CD4-positive, alpha-beta T cell treated with Interleukin-4 for 1 hour (primary cell): ENCODE measurements at places on chromosomes 16 and 17.

- DNase-seq = peak; percentile 73
These were observed 14.5 kb upstream of the TMC7 start for GRCh38 chr16:18969050-18969854.

- no peak for DNase-seq
These were observed 4.9 kb downstream of the HDAC5 start for GRCh38 chr17:44118427-44119050.

DNA sequence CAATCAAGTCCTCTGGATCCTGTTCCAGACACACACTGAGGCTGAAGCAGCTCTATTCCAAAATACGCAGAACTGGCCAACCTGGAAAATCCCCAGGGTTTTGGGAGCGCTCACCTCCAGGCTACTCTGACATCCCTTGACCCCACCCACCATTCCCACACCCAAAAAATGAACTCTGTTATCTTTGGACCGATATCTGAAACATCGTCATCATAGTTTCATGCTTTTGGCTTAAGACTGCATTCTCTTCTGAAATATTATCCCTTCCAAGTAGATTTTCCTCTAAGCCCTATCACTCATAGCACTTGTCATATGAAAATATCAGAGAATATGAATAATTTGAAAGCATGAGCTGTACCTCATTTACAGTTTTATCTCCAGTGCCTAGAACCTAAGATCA is 34.7 kb downstream of the VAT1L start:
- DNase-seq = no peak

- DNase-seq = no peak
These were observed 145.2 kb downstream of the KCNJ2 start for GRCh38 chr17:70314506-70314905.

- no peak for DNase-seq
These were observed 390 bp downstream of the ZNRF1 start for GRCh38 chr16:74999219-74999608.

DNA sequence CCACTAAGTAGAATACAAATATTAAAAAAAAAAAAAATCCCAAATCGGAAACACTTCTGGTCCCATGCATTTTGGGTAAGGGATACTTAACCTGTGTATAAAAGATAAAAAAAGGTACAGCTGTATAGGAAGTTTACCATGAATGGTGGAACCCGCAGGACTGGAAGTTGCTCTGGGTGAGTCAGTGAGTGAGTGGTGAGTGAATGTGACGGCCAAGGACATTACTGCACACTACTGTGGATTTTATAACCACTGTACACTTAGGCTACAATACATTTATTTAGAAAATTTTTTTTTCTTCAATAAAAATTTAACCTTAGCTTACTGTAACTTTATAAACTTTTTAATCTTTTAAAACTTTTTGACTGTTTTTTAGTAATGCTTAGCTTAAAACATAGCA is 71.3 kb upstream of the BCAR1 start:
- DNase-seq = no peak

DNA sequence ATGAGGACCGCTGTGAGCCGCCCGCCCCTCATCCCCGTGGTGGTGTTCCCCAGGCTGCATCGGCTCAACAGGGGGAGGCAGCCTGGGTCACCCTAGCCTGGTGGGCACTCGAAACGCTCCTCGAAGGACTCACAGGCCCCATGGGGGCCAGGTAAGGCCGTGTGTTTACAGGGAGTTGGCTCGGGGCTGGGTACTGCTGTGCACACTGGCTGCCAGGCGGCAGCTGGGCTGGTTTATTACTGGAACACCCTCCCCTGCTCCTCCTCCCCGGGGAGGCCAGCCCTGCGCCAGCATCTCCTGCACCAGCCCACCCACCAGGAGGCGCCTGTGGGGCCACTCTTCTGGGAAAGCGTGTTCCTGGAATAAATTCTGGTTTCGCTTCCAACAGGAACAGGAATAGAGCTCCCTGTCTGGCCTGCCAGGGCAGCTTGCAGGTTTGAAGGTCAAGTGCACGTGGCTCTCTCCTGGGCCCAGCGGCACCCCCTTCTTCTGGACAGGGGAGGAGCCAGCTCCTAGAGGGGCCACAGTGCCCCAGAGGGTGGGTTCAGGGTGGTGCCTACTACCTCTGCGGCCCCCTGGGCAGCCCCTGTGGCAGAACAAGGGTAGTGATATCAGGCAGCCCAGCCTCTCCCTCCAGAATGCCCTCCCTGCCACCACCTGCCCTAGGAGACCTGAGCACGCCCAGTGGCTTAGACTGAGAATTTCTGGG is 11.3 kb downstream of the MCRIP1 start:
- DNase-seq = no peak

DNA sequence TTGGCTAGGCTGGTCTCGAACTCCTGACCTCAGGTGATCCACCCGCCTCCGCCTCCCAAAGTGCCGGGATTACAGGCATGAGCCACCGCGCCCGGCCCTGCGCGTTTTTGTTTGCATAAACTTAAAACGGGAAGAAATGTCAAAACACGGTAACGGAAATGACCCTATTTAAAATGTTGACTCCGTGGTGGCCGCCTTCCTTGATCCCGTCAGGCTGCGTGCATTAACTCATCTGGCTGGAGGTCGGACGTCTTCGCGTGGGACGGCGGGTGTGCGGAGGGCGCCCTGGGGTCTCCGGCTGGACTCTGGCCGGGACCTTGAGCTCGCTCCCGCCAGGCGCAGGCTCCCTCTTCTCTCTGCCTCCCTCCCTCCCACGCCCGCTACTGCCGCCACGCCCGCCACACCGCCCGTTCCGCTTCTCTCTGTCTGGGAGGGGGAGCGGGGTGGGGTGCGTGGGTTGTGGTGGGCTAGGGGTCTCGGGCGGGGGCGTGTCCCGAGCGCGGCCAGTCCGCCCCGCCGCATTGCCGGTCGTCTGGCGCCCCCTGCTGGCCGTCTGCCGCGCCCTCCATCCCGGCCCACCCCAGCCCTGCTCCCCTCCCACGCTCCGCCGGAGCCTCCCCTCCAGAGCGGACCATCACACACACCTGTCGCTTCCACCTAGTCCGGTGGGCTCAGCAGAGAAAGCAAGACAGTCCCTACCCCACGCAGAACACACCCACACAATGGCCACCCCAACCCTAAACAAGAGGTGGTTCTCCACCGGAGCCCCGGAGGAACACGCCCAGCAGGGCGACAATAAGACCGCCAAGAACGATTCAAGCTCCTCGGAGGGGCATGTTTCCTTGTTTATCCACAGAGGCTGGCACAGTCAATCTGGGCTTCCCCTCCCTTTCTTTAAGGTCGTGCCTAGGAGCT is 1.2 kb upstream of the CCDC42 start:
- DNase-seq = peak; percentile 80

DNA sequence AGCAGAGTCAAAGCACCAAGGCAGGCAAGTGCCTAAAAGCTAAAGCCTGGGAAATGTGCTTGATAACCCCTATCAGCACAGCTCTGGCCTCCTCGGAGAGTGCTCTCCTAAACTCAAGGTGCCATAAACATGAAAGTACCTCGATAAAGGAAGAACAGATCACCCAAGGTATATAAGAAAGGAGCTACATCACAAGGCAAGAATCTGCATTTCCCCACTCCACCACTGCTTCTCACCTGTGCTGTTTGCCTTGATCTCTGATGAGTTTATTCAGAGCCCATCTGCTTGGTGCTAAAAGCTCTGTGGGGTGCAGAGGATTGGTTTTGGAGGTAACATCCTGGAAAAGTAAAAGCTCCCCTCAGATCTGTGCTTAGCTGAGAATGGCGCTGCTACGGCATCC is 449.5 kb upstream of the CDH5 start:
- DNase-seq = no peak

DNA sequence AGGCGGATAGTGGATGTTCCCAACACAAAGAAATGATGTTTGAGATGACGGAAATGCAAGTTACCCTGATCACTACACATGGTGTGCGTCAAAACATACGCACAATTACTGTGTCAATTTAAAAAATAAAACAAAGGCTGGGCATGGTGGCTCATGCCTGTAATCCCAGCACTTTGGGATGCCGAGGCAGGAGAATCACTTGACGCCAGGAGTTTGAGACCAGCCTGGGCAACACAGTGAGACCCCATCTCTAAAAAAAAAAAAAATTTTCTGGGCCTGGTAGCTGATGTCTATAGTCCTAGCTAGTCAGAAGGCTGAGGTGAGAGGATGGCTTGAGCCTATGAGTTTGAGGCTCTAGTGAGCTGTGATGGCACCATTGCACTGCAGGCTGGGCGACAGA is 51.8 kb downstream of the TEKT5 start:
- no peak for DNase-seq

- DNase-seq = no peak
These were observed 113.5 kb downstream of the NPIPB5 start for GRCh38 chr16:22624038-22624799.
